ENCODE measurements at places on chromosomes 2 and 18. TPM values are rescaled to one million over a fixed set of nuclear protein-coding genes. Genes with fewer than 3 reads are reported as not detected.

- no peak for DNase-seq
Observed at GRCh38 chr2:216694826-216695217, 527 bp downstream of the IGFBP5 start.

The CD8A gene
- total RNA-seq: 0.77 TPM

The DYNAP gene
- total RNA-seq: not detected

GRCh38 chr2:47288864-47289263, 114.1 kb upstream of the MSH2 start:
- no peak for DNase-seq

DNA sequence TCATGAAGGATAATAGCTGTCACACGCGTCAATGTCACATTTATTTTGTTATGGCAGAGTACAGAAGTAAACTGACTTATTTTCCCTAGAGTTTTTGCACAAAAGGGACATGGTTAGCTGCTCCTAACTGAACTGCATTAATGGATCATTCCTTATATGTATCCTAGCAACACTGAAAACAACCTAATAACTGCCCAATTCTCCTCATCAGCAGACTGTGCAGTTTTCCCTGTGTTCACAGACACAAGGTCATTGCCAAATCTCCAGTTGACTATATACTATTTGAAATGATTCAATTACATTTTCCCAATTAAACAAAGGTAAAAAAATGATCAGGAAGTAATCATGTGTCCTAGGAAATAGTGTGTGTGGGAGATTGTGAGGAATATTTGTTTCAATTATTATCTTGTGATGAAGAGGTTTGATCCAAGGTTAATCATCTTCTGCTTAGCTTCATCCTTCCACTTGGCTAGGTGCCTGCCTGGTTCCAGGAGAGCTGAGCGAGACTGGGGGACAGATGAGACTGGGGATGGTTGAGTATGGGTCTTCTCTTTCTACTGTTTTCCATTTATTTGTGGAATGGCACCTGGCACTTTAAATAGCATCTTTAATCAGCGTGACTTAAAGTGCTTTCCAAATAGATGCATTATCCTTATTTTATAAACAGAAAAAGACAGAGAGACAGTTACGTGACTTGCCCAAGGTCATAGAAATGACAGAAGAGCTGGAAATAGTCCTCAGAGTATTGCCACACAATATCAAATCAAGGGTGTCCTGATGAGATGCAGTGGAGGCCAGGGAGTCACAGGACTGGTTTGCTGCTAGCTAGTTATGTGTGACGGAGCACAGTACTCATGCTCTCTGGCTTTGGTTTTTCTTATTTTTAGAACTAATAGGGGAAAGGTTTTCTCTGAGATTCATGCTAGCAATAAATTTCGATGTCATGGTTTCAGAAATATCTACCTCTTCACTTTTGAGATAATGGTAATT, 335.6 kb downstream of the PIK3C3 start:
- no peak for DNase-seq

- no peak for DNase-seq
Observed at GRCh38 chr18:67961701-67962440, 445.4 kb upstream of the DSEL start.

The COX7A2L gene
- total RNA-seq: 92.1 TPM

GRCh38 chr2:123540291-123540690, 484.8 kb upstream of the CNTNAP5 start:
- no peak for DNase-seq

DNA sequence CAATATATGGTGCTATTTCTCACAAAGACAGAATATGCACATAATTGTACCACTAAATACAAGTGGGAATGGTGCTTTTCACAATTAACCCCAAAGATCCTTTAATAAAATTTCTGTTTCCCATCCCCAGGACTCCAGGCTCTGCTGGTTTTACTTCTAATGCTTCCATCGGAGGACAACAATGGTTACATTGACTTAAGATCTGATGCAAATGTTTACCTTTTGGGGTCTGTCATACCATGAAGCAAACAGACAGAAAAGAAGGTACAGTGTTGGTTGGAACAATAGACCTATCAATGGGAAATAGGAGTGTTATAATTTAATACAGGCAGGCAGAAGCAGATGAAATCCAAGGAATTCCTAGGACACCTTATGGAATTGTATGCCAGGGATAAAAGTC, 105.7 kb downstream of the UPP2 start:
- DNase-seq: no peak

DNA sequence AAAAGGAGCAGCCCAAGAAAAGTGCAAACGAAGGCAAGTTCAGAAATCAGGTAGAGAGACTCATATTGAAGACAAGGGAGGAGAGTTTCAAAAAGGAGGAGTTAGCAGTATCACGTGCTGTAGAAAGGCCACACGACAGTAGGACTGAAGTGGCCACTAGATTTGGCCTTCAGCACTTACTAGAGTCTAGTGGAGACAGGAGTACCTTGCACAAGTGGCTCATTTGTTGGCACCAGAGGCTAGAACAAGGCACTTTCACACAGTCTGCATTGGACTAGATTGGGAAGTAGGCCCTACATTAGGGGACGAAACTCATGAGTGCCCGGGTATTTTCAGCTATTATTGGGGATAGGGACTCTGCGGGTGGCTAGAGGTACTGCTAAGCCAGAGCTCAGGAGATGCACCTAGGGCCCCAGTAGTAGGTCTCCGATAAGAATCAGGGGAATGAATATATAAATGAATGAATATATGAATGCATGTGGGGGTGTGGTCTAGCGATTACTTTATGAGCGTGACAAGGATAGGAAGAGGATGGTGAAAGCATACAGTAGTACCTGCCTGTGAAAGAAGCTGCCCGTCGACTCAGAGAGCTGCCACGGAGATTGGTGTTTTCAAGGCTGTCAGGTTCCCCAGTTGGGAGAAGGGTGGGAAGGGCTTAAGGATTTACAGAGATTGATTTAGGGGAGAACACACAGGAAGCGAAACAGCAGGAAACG, 1.4 kb upstream of the NCOA1 start:
- no peak for DNase-seq

The IL18R1 gene
- 19.2 TPM for total RNA-seq

GRCh38 chr2:40488101-40488601, 36.3 kb upstream of the SLC8A1 start:
- no peak for DNase-seq

The RELCH gene
- total RNA-seq: 46.3 TPM

DNA sequence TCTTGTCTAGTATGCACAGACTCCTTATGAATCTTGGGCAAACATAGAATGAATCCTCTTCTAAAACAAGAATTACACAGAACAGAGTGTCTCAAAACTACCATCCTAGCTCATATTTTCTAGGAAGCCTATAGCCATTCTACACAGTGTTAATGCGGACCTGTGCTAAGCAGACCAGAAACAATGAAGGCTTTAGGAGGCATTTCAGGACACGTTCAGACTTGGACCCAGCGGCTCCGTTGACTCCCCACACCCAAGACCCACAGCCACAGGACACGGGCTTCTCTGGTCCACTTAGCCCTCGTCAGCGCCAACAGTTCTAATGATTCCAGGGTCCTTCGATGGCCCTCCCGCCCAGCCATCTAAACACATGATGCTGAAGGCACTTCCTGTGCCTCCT, 182.2 kb downstream of the BCL11A start:
- no peak for DNase-seq

The DCDC2C gene
- total RNA-seq: not detected

DNA sequence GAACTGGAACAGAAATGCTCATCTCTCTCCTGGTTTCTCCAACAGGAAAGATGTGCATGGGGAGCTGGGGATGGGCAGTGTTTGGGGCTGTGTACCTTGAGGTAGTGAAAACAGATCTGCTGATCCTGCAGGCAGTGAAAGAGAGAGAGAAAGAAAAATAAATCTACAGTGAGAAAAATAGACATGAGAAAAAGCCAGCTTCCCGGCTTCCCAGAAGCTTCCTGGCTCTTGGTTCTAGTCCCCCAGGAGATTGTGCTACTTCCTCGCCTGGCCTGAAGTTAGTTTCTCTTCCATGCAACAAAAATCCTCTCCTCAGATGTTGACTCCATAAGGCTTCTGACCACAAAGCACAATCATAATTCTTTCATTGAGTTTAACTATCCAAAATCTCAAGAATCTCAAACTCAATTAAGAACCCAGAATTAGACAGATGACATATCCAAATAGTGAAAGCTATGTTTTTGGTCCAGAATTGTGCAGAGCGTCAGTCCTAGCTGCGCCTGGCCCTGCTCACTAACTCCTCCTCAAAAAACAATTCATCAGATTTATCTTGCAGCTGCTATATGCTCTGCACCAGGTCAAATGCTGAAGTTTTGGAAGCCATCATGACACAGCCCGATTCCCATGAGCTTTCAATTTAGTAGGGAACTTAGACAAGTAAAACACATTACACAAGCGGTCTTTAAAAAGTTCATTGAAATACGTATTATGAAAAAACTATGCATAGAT, 20.1 kb upstream of the NAB1 start:
- DNase-seq: no peak

GRCh38 chr2:142031656-142032055, 99.2 kb downstream of the LRP1B start:
- no peak for DNase-seq

DNA sequence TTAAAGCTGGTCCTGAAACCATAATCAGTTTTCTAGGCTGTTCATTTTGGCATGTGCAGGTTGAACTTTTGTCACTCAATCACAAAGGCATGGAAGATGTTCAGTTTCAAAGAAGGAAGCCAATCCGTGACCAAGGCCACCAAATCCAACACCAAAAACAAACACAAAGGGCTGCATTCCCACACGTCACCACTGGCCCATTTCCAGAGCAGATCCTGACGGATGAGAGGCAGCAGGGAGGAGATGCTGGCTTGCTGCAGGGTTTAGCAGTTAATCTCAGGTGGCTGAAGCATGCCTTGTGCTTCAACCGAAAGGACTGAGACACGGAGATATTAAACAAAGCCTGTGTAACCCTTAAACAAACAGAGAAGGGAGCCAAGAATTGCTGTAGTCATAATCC, 191.9 kb upstream of the CTAGE1 start:
- DNase-seq: no peak

The KCNIP3 gene
- not detected for total RNA-seq

DNA sequence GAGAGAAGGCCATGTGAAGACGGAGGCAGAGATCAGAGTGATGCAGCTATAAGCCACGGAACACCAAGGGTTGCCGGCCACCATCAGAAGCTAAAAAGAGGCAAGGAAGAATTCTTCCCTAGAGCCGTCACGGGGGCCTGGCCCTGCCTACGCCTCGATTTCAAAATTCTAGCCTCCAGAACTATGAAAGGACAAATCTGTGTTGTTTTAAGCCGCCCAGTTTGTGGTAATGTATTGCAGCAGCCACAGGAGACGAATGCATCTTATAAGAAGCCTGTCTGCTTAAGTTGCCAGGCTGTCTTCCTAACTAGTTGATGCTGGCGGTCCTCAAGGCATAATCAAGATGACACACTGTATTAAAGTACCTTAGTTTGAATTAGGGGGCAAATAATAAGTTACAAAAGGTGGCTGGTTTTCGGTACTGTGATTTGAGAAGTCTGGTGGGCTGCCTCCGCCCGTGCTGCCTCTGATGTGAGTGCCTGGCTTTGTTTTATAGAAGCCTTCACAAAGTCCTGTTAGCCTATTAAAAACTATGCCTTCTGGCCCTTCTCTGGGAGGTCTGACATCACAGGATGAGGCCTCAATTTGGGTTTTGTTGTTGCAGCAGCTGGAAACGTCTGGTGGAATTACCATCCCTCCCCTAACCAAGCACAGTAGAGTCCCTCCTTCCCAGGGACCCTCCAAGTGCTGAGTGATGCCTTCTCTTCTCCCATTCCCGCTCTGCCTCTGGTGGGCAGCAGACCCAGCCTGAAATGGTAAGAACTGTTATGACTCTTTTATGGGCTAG, 53.6 kb downstream of the SRD5A2 start:
- no peak for DNase-seq

DNA sequence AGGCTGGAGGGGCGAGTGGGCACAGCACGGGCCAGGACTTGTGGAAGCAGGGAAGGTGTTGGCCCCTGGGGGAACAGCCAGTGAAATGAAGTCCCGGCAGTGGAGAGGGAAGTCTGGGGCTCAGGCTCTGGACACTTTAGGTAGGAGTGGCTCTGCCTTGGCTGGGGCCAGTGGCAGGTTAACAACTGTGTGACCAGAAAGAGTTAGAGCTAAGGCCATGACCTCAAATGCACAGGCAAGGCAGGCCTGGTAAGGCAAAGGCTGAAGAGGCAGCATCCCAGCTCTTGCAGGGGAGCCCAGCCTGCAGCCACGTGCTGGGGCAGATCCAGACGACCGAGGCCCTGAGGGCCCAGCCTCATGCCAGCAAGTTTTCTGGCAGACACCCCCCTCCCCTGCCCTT, 21.5 kb downstream of the PCARE start:
- DNase-seq: no peak

The AFG3L2 gene
- total RNA-seq: 36.4 TPM

DNA sequence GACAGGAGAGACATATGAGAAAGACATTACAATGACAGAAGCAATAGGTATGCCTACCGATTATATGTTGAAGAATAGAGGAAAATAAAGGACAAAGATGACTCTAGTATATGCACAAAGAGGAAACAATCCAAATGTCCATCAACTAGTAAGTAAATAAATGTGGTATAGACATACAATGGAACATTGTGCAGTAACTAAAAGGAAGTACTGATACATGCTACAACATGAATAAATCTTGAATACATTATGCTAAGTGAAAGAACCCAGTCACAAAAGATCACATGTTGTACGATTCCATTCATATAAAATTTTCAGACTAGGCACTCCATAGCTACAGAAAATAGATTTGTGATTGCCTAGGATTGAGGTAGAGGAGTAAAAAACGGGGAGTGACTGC, 28.5 kb upstream of the PGAP1 start:
- DNase-seq: no peak

GRCh38 chr2:143901185-143901842, 618.6 kb downstream of the ZEB2 start:
- DNase-seq: no peak

Measured in activated CD4-positive, alpha-beta T cell treated with anti-CD3 and anti-CD28 coated beads, Interleukin-2, amount 10 ng/mL, durations not matched to agents 7 days and 5 days (primary cell).